ENCODE measurements at places on chromosomes 12 and 14.
A peak's percentile ranks its signal among the peaks of the same experiment; 100 is the strongest.

DNA sequence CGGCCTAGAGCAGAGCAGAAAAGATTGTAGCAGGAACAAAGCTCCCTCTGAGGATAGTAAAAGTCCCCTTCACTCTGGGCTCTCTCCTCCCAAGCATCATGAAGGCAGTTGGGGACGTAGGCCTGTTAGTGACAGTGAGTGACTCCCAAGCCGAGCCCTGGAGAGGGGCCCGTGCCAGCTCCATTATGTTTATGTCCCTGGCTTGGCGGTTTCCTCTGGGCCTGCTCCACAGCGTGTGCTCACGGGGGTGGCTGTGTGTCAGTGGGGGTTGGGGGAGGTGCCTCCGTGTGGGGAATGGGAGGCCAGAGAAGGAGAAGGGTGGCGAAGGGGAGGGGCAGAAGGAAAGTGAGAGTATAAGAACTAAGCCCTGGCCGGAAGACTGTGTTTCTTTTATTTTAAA is 170.0 kb upstream of the VASH1 start:
- no peak for DNase-seq

DNA sequence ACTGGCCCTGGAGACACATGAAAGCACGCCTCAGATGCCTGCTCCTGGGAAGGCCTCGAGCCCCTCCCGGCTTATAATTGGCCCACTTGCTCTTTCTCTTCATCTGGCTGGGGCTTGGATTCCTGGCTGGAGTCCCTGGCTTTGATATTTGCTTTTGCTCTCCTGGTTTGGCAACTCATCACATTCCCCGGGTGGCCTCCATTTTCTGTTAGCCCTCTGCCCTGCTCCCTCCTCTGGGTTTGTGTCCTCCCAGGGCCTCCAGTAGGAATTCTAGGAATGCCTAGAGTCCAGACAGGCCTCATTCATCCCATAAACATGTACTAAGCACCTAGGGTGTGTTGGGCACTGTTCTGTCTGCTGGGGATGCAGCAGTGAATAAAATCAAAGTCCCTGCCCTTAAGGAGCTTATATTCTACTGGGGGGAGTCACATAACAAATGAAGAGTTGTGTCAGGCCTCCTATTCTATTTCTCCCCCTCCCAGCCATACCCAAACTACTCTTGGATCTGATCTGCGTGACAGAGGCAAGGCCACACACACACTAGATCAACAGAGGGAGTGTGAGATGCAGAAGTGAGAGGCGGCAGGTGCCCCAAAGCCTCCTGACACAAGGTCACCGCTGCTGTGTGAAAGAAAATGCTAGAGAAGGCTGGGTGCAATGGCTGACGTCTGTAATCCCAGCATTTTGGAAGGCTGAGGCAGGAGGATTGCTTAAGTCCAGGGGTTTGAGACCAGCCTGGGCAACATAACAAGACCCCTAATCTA is 21.3 kb upstream of the TSPAN9 start:
- DNase-seq: no peak

- peak; percentile 38 for DNase-seq
These were observed 347 bp downstream of the SYNDIG1L start for GRCh38 chr14:74425525-74426201.

DNA sequence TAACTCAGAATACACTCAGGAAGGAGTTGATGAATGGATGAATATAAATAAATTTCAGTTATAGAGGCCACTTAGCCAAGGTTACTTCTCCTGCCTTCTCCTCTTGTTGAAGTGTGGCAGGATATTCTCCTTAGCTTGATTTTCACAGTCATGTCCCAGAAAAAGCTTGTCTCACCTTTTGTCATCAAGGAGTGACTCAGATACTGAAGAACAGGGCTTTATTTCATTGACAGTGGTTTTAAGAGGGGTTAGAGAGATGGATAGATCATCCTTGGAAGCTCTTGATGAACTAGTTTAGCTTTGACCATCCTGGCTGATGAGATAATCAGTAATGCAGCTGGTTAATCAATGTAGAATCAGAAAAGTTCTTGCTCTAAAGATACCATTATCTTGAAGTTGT is 35.0 kb upstream of the CFAP54 start:
- no peak for DNase-seq

DNA sequence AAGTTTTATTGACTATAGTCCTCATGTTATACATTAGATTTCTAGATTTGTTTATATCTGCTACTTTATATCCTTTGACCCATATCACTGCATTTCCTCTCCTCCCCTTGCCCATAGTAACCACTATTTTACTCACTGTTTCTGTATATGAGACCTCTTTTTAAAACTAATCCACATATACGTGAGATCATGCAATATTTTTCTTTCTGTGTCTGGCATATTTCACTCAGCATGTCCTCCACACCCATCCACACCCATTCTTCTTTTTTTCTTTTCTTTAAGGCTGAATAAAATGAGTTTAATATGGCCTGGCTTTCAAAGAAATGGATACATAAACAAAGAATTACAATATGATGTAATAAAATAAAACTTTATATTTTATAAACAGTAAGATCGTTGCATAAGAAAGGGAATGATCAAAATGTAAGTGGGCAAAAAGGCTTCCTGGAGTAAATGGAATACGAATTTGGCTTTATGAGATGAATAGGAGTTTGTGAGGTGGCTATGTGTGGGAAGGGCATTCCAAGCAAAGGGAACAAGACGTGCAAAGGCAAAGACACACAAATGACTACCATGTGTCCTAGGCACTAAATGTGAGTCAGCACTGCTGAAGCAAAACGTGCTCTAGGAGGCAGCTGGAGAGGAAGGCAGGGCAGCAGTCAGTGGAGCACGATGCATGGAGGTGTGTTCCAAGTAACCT is 53.2 kb upstream of the HIF1A start:
- DNase-seq: no peak

GRCh38 chr14:51458563-51458955 is 193.2 kb upstream of the FRMD6 start:
- no peak for DNase-seq

DNA sequence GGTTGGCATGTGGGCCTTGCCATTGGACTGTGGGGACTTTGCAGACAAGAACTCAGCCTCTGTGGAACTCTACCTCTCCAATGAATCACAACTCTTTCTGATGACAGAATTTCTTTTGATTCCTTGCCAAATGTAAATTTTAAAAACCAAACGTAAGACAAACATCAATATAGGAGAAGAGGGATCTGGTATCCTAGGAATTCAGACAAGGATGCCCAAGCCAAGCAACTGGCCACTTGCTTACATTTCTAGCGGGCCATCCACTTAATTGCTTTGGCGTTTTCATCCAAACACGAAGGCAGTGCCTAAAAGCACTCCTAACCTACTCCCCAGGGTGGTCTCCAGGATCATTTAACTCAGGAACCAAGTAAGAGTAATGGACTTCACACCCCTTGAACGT is 23.4 kb upstream of the RAB35 start:
- no peak for DNase-seq

DNA sequence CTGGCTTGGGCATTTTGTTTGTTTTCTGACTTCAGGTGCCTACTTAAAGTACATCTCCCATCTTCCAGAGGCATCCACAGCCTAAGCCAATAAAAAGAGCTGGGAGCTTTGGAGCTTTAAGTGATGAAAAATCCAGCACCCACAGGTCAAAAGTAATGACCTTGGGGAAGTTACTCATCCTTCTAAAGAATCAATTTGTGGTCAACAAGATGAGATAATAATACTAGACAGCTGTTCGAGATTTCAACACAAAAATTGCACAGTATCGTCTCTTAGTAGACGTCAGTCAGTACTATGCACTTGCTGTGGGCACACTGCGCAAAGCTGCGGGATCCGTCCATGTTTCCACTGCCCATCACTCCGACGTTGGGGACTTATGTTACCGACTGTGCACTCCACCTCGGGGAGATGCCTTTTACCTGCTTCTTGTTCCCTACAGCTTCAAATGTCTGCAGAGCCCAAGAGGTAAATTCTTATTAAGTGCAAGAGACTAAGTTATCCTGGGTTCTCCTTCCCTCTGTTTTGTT is 1.3 kb downstream of the ST8SIA1 start:
- DNase-seq: no peak

DNA sequence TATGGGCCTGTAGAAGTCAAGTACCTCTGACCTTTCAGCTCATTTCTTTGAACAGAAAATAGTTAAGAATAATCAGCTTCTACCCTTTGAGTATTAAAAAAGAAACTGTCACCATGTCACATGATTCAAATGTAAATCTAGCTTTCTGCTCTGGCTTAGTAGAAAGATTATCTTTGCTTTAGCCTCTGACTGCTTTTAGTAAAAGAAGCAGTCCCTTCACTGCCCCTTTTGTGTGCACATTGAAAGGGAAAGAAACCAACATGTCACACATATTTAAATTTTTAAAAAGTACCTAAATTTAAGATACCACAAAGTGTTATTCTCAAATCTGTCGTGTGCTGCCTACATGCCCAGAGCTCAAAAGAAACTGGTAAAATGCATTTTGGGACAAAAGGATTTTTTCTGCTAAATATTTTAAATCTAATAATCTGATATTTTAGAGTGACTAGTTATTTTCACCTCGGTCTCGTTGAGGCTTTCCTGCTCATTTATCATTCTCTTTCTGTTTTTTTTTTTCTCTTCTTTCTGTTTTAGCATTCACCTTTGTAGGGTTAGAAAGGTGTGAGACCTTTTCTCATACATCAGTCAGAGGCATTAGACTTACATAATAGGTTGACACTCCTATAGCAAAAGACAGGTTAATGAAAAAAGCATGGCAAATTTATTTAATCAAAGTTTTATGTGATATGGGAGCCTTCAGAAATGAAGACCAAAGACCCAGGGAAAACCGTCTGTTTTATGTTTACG is 41.3 kb downstream of the SLC16A7 start:
- peak; percentile 59 for DNase-seq
